ENCODE measurements at places on chromosomes 16 and 17. TPM values are rescaled to one million over a fixed set of nuclear protein-coding genes. Genes with fewer than 3 reads are reported as not detected.

SOX8 gene
- 5.4 TPM for total RNA-seq

CLEC19A gene
- total RNA-seq = not detected

KRT33B gene
- not detected for total RNA-seq

DNA sequence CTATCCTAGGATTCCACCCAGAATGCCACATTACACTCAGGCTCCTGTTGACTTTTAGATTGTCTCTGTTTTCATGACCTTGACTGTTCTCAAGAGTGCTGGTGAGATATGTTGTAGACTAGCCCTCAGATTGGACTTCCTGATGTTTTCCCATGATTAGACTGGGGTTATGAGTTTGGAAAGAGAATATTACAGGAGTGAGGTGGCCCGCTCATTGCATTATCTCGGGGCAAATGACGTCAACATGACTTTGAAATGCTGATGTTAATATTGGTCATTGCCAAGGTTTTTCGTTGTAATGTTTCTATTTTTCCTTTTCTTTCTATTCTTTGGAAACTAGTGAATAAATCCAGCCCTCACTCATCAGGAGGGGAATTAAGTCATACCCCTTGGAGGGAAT lies 355.7 kb upstream of the MON1B start:
- no peak for DNase-seq

DNA sequence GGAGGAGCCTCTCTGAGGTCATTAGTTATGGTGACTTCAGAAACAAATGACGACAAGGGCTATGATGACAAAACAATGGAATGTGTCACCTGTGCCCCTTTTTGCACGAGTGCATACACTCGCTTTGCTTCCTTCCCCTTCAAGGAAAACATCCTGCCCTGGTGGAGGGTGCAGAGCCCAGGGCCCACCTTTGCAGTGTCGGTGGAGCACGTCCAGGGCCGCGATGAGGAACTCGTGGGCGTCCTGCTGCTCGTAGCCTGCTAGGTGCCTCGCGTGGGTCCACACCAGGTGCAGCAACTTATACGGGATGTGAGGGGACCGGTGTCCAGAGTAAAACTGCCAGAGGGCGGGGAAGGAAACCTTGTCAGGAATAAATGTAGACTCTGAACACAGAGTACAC lies 27.2 kb downstream of the USP22 start:
- no peak for DNase-seq

DNA sequence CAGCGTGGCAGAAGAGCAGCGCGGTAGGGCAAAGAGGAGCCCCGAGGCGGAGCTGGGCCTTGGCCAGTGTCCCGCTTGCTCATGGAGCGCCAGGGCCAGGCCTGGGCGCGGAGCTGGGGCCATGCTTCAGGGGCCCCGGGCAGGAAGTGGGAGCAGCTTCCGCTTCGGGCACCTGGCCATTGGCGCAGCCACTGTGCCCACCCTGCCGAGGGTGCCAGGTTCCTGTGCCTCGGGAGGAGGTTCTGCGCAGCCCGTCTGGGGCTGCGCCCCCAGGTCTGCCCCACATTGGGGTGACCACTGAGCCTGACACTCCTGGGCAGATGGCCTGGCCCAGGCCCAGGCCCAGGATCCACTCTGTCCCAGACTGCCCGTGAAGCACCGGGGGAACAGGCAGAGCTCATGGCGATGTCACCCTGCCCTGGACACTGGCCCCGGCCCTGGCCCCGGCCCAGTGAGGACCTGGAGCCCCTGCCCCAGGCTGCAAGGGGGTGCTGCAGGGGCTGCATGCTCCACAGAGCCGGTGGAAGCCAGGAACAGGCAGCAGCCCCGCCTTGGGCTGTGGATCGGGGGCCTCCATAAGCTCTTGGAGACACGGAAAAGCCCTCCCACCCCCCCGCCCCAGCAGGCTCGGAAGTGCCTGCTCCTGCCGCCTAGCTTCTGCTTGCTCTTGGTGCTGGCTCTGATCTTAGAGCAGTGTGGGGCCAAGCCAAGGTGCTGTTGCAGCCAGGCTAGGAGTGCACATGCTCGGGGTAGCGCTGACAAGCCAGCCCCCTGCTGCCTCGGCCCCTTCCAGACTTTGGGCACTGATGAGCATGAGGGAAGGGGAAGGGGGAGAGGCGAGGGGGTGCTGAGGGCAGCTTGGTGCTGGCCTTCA lies 35.9 kb upstream of the FOXJ1 start:
- DNase-seq = no peak

DNA sequence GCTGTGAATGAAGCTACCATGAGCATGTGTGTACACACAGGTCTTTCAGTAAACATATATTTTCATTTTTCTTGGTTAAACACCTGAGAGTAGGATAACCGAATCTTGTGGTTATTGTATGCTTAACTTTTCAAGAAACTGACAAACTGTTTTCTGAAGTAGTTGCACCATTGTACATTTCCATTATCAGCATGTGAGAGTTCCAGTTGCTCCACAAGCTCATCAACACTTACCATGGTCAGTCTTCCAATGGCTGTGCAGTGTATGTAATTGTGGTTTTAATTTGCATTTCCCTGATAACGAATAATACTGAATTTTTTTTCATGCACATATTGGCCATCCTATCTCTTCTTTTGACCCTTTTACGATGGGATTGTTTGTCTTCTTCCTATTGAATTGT lies 31.3 kb upstream of the C1QL1 start:
- no peak for DNase-seq

DNA sequence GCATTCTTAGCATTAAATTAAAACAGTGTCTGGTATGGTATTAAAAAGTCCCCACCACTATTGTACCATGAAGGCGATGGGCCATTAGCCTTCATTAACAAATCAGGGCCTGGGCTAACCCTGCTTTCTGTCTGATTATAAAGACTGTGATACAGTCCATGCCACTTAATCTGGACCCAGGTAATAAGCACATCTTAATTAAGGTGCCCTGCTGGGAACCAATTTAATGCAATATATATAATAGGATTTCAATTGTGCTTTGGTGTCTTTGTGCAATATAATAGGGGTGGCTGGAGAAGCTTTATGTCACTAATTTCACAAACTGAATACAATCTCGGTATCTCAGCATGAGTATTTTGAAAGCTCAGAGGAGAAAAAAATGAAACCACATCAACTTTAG lies 64.4 kb upstream of the CDH8 start:
- no peak for DNase-seq

DNA sequence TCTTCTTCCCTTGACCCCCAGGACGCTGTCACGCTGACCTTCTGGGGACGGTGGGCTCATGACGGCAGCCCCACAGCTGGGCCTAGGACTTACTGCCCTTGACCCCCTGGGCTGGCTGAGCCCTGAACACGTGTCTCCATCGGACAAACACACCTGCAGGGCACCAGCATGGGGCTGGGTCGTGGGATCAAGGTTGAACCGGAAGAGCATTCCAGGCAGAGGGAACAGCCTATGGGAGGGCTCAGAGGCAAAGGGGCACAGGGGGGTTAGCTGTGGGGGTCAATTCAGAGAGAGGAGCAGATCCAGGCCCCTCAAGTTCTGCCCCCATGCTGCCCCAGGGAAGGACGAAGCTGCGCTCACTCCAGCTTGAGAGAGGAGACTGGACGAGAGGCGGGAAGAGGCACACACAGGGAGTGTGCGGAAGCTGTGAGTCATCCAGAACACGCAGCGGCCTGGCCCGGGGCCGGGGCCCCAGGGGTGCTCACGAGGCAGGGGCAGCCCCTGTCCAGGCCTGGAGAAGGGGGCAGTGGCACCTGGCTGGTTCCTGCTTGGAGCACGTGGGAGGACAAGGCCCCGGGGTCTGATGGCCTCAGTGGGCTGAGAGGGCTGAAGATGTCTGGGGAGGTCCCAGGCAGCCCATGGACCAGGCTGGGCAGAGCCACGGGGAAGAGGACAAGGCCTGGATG lies 9.9 kb downstream of the SSTR5 start:
- no peak for DNase-seq

DNA sequence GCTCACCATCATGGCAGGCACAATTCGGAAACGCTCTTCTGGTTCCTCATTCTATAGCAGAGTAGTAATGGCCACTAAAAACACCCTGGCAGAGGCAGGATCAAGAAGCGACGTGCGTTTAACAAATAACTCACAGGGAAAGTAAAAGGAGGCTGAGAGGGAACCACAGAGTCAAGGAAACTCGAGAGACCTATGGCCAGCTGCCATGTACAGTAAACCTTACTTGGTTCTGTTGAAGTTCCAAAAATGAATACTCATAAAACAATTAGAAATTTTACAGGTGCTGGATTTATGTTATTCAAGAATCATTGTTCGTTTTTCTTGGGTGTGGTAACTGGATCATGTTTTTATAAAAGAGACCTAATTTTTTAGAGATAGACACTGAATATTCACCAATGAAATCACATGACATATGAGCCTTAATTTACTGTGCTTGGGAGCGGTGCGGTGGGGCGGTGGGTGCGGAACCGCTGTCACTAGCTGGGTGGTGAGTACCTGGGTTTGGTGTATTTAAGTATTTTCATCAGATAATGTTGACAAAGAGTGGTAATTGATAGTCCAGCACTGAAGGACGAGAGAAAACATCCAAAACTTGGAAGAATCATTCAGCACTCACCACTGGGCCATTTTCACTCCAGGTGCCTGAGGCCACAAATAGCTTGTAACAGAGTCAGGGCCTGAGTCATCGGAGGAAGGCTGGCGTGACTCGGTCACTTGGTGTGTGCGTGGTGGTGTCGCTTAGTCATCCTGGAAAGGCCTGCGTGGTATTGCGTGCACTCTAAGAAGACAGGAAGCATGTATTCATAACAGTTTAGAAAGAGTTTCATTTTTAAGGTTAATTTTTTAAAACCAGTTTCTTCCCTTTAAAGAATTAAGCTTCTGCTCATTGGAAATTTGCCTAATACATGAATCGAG lies 135.4 kb upstream of the CHMP6 start:
- DNase-seq = peak; percentile 80

- DNase-seq = no peak
Measured at GRCh38 chr17:34125010-34125409, 130.1 kb upstream of the CCL2 start.

- DNase-seq = no peak
Measured at GRCh38 chr16:14121142-14121541, 50.0 kb downstream of the MRTFB start.

GRCh38 chr17:56897646-56898424 lies 16.0 kb downstream of the TRIM25 start:
- no peak for DNase-seq

GRCh38 chr17:77869041-77869599 lies 89.4 kb upstream of the TNRC6C start:
- DNase-seq = no peak

DNA sequence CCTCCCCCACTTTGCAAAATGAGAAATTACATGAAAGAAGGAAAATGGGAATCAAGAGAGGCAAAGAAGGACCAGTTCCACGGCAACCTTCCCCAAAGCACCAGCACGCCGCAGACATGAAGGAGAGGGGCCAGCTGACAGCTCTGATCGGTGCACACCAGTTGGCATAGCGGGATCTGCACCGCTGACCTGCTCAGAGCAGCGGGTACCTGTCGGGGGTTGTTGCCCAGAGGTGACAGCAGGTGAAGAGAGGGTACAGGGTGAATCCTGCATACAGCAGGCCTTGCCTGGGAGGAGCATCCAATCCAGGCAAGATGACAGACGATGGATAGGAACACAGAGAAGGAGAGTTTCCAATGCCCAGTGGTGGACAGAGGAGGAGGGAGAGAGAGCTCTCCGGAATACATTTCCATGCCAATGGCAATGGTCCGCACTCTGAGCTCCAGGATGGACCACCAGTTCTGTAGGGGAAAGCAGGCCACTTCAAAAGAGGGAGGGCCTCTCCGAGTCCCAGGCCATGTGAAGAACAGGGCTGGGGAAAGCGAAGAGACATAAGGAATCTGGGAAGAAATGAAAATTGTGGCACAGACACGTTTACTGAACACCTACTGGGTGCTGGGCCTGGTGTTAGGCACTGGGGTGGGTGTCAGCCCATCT lies 24.0 kb downstream of the CEP295NL start:
- no peak for DNase-seq

DNA sequence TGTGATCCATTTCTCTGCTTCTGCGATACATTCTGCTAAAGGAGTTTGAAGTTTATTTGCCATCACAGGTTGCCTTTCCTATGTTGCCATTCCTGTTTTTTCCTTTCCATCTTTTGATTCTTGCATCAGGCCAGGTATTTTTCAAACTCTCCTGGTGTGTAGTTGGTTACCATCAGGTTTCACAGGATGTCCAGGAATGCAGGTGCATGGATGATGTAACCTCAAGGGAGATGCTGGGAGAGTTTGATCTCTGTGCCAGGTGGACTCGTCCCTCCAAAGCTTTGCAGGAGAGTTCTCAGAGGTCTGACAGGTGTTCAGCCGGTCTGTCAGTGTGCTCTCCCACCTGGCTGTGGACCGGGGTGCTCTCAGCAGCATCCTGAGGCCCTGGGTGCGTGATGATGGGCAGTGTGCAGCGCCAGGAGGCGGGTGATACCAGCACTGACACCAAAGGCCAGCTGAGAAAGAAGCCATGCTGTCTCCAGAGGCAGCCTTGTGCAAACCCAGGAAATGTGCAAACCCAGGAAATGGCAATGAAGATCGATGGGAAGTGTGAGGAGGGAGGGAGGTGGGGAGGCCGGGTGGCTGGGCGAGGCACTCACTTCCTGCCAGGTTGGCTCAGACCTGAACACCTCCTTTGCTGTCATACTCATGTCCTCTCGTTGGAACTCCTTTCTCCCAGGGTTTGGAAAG lies 1.7 kb downstream of the ATP2C2 start:
- no peak for DNase-seq

GRCh38 chr17:40980596-40980995 lies 3.5 kb downstream of the KRT40 start:
- no peak for DNase-seq

- DNase-seq = no peak
Measured at GRCh38 chr17:80254396-80255251, 6.0 kb upstream of the RNF213 start.

GRCh38 chr17:82497483-82498405 lies 21.8 kb upstream of the FOXK2 start:
- peak; percentile 58 for DNase-seq

DNA sequence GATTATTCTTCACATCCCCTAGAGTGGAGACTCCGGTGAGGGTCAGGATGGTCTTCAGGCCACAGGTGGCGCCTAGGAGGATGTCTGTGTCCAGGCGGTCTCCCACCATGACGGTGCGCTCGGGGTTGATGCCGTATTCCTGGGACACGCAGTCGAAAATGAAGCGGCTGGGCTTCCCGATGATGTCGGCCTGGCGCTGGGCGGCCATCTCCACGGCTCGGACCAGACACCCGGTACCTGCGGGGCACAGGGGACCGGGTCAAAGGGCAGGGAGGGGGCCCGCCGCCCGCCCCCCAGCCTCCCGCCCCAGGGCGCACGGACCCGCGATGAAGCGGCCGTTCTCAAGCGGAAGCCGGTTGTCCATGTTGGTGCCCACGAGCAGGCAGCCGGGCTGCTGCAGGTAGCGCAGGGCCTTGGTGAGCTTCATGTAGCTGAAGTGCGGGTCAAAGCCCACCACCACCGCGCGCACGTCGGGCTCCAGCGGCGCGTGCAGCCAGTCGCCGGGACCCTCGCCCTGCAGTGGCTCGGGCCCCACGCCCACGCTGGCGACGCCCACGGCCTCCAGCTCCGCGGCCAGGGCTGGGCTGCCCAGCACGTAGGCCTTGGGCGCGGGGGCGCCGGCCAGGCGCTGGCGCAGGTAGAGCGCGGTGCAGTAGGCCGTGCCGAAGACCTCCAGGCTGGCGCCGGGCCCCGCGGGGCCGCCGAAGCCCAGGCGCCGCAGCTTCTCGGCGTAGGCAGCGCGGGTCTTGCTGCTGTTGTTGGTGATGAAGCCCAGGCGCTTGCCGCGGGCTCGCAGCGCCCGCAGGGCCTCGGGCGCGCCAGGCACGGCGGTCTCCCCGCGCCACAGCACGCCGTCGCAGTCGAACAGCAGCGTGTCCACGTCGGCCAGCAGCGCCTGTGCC lies 572 bp downstream of the PGP start:
- no peak for DNase-seq

Measured in naive thymus-derived CD4-positive, alpha-beta T cell (primary cell).